ENCODE measurements at places on chromosomes 2 and 18. TPM values are rescaled to one million over a fixed set of nuclear protein-coding genes. Genes with fewer than 3 reads are reported as not detected.

Gene LHCGR
- total RNA-seq, result not detected

Gene LOXHD1
- not detected for total RNA-seq

Gene AKAIN1
- total RNA-seq, result not detected

Gene NGEF
- total RNA-seq, result not detected

Gene HJURP
- 25.0 TPM for total RNA-seq

Gene RAB17
- 82.8 TPM for total RNA-seq

Gene FRZB
- total RNA-seq, result not detected

Gene PCARE
- not detected for total RNA-seq

Gene SESTD1
- total RNA-seq, result 14.3 TPM

Gene EML6
- 0.95 TPM for total RNA-seq

Gene TMEM37
- not detected for total RNA-seq

Gene SPATA3
- not detected for total RNA-seq

Gene CFC1
- total RNA-seq, result not detected

Gene CAPN13
- not detected for total RNA-seq

Gene IKZF2
- 0.32 TPM for total RNA-seq

Gene MC5R
- not detected for total RNA-seq

Gene SPP2
- not detected for total RNA-seq

Gene EML4
- 78.4 TPM for total RNA-seq

Gene PTRHD1
- total RNA-seq, result 61.2 TPM

Gene MLPH
- 82.9 TPM for total RNA-seq

Gene GPR39
- total RNA-seq, result 0.32 TPM

Gene RESP18
- total RNA-seq, result not detected

Gene DSC3
- 0.05 TPM for total RNA-seq

Gene ZNF804A
- total RNA-seq, result not detected

Gene GAL3ST2
- not detected for total RNA-seq

Gene SCYGR6
- not detected for total RNA-seq

Gene PDE11A
- 2.5 TPM for total RNA-seq

Gene CNTNAP5
- not detected for total RNA-seq

Gene DQX1
- total RNA-seq, result 0.16 TPM

Gene TANC1
- total RNA-seq, result 34.6 TPM

Gene MITD1
- total RNA-seq, result 28.5 TPM

Gene ASIC4
- not detected for total RNA-seq

Gene FBXO15
- 1.0 TPM for total RNA-seq

Gene MARCO
- total RNA-seq, result not detected

Gene IL1F10
- not detected for total RNA-seq

Gene SCN7A
- total RNA-seq, result not detected

Gene CD207
- total RNA-seq, result 0.08 TPM

Gene FBLN7
- total RNA-seq, result not detected

Gene TDRD15
- total RNA-seq, result 0.16 TPM

Gene CLEC4F
- total RNA-seq, result not detected

Gene CCDC102B
- total RNA-seq, result not detected

Gene PROM2
- total RNA-seq, result not detected
